Activated gamma-delta T cell (primary cell): ENCODE measurements at places on chromosomes 13 and 19.

DNA sequence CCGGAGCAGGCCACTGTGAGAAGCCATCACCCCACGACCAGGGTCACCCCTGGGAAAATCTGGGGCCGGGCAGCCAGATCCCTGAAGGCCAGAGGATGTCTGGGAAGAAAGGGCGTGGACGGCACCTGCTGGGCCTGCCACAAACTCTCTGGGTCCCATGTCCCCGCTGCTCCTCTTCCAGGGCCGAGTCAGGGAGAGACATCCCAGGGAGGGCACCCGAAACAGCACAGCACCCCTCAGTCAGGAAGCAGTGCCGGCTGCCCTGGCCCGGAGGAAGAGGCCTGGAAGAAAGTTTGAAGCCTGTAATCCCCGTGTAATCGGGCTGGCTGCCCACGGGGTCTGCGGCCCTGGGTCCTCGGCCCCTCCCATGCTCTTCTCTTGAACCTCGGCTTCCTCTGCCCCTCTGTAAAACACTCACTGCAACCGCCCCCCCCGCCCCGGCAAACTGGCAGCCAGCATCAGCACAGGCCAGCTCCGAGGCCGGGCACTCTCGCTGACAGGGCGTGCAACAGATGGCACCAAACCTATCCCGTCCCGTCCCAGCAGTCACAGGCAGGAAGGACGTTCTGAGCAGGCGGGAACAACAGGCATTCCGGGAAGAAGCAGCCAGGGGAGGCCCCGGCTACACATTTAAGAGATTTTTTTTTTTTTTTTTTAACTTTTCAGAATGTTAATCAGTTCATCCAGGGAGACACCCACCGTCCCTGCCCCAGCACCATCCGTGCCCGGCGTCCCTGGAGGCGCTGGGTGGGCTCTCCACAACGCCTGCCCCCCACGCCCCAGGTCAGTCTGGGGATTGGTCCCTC lies 1.5 kb downstream of the SBNO2 start:
- no peak for DNase-seq

DNA sequence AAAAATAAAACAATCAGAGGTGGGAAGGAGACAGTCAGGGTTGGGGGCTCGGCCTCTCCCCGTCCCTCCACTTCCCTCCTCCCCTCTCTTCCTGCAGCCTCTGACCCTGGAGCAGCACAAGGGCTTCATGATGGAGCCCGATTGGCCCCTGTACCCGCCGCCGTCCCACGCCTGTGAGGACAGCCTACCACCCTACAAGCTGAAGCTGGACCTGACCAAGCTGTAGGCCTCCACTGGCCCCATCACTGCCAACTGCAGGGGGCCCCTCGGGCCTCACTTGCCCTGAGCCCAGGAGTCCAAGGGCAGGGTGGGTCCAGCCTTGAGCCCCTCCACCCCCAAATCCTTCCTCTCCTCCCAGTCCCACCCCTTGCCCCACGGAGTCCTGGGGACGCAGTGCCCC lies 7.6 kb downstream of the TMEM59L start:
- no peak for DNase-seq

DNA sequence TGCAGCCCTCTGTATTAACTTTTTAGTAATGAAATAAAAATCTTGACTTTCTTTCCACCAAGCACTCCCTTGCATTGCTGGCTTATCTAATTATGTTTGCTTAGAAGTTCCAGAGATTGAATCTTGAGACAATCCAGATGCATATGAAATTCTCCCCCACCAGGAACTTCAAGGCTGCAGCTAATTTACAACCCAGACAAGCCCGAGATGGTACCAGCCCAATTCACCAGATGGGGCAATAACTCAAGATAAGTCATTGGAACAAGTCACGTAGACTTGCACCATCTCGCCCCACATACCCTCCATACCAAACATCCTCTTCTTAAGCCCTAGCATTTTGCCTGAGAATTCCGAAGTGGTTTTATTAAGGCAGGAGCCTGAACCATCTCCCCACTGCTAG lies 29.0 kb downstream of the UTP14C start:
- no peak for DNase-seq

DNA sequence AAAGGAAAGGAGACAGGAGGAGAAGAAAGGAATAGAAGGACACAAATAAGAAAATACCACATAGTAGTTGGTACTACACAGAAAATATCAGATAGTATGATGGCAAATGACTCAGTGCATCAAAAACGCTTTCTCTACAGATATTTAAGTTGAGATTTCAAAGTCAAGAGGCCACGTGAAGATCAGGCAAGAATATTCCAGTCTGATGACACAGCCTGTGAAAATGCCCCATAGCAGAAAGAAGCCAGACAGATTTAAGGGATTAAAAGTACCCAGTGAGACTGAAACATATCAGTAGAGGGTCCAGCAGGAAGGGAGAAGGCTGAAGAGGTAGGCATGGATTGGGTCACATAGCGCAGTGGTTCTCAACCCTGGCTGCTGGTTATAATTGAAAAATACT lies 113.7 kb downstream of the VWA8 start:
- DNase-seq: no peak

GRCh38 chr13:51920267-51920666 lies 58.5 kb downstream of the CCDC70 start:
- DNase-seq: no peak

DNA sequence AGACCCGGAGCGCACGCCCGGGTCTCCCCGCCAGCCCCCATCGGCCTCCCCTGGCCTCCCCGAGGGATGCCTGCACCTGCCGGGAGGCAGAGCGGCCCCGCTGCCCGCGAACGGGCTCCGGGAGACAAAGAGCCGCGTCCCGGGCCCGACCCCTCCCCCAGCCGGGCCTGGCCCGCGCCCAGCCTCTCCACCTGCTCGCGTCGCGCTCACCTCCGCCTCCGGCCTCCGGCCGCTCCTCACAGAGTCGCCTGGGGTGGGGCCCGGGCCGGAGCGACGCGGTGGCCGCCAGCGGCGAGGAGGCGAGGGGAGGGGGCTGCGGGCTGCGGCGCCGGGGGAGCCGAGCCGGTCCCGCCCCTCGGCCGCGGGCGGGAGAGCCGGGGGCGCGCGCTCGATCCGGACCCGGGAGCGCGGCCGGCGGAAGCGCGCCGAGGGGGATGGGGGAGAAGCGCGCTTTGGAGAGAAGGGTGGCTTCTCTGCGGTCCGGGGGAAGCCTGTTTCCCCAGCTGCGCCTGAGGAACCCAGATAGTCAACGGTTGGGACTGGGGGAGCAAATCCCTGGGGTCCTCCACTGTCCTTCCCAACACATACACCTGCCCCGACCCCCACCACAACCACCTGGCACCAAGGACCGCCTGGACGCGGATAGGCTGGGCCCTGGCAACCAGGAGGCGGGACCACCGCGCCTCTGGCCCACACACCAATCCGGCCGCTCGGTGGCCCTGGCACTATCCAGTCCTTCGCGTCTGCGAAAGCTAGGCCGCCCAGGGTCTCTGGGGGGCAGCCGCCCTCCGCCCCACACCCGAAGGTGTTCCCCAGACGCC lies at the start of gene PRR36:
TSS of gene PRR36 (minus strand) at position 315 of the 821 bp plus-strand sequence. CDS start 701 bp downstream, outside the sequence.
- DNase-seq: no peak

- no peak for DNase-seq
Measured at GRCh38 chr19:37980419-37981170, 73.6 kb downstream of the SIPA1L3 start.

- DNase-seq: no peak
Measured at GRCh38 chr13:85659493-85659892, 139.7 kb downstream of the SLITRK6 start.
